ENCODE measurements at places on chromosomes 13 and 19.

- no peak for DNase-seq
These were observed 65.4 kb upstream of the ZNF91 start for GRCh38 chr19:23460656-23461055.

DNA sequence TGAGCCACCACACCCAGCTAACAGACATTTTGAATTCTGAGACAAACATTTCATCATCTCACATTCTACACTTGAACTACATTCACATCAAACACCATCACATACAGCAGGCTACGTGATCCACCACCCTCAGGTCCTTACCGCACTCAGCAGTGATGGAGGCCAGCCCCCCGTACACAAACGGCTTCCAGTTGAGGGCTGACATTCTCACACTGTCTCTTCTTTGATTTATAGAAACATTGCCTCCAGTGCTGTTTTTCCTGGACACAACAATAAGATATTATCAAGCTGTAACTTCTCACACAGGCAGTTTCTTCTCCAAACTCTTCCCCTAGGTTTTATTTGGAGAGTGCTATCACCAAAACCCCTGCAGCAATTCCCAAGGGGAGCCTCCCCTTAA is 7.0 kb downstream of the SLC25A30 start:
- DNase-seq, result no peak

DNA sequence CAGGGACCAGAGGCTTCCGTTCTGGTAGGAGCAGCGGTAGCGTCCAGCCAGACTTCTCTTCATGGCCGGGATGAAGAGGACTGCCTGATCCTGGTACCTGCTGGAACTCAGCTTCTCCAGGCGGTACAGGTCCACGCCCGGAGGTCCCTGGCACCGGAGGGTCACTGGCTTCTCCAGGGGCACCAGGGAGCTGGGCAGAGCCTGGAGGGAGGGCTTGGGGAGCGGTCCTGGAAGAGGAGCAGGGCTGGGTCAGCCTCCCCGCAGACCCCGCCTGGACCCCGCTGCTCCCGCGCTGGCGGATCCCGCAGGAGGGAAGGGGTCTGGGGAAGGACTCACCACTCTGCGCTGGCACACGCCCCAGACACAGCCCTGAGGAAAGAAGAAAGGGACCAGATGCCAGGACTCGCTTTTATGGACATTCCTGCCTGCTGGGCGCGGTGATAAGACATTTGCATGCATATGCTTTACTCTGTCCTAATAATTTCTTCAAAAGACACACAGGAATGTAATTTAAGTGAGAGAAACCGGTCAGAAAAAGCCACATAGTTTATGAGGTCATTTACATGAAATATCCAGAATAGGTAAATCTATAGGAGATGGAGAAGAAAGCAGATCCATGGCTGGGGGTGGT is 5.8 kb downstream of the GP6 start:
- no peak for DNase-seq

- DNase-seq, result no peak
These were observed 795.3 kb upstream of the PCDH20 start for GRCh38 chr13:62210951-62211350.

DNA sequence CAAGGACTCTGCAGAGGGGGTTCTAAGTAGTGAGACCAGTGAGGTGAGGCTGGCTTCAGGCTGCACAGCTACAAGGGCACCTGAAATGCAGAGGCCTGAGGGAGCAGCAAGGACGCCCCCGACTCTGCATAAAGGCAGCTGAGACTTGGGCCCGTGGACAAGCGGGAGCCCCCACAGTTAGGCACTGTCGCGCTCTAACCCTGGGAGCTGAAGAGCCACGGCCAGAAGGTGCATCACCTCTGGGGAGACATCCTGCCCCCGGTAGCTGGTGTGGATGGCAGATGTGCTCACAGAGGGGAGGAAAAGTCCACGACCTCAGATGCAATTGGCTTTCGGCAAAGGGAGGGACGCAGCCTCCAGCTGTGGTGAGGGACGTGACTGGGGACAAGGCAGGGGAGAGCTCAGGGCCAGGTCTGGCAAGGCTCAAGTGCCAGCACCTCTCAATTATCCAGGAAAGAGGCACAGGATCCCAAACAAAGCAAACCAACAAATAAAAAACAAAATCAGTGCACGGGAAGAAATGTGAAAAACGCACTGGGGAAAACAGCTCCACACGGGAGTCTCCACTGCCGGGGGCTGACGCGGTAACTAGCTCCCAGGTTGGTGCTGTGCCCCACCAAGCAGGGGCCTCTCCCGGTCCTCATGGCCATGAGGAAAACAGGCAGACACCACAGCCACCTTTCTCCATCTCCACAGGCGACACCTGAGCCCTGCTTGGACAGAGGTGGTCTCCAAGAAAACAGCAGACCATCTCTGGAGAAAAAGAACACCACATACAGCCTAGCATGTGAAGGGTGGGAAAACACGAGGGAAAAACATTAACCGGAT is 23.0 kb upstream of the PLPP2 start:
- no peak for DNase-seq

GRCh38 chr13:27830010-27830409 is 37.7 kb downstream of the GSX1 start:
- DNase-seq, result no peak
